ENCODE measurements at places on chromosomes 6 and 20. TPM values are rescaled to one million over a fixed set of nuclear protein-coding genes. Genes with fewer than 3 reads are reported as not detected.

The TMEM170B gene
- 2.4 TPM for total RNA-seq

The SMLR1 gene
- not detected for total RNA-seq

The HM13 gene
- total RNA-seq = 44.9 TPM

The TGIF2 gene
- total RNA-seq = 23.1 TPM

The BPIFB1 gene
- not detected for total RNA-seq

The MCCD1 gene
- not detected for total RNA-seq

GRCh38 chr6:90062667-90063066 is 168.4 kb downstream of the GJA10 start:
- no peak for DNase-seq

DNA sequence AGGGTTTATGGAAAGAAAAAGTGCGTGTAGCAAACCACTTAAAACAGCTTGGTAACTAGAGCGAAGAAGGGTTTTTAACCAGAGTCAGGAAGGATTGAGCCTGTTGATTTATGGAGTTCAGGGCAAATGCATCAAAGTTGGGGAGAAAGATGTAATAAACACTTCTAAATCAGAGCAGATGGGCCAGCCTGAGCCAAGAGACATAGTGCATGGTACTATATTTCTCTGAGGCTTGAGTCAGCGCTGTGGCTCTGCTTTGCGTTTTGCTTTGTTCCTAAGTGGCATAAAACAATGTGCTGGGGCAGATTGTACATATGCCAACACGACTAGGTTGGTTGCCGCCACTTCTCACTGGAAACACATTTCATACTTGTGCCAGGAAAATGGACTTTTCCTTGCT is 111.3 kb downstream of the BCKDHB start:
- no peak for DNase-seq

GRCh38 chr6:69913361-69913760 is 47.0 kb downstream of the COL19A1 start:
- no peak for DNase-seq

DNA sequence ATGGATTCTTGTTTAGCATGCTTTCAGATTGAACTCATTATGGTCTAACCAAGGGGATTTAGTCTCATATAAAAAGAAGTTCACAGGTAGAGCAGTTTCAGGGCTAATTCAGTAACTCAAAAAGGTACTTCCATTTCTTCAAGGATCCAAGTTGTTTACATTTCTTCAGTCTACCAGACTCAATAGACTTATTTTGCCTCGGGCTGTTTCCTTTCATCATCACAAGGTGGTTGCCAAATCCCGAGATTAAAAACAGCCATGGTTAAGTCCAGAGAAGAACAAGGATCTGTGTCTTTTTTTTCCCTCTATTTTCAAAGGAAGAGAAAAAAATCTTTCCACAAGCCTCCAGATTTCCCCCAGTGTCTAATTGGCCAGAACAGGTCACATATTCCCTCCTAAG is 69.8 kb upstream of the SNX9 start:
- no peak for DNase-seq

- DNase-seq = peak; percentile 94
These were observed 48.9 kb downstream of the CNBD2 start for GRCh38 chr20:36017048-36017951.

GRCh38 chr6:139448051-139448649 is 73.7 kb upstream of the CITED2 start:
- peak; percentile 12 for DNase-seq

DNA sequence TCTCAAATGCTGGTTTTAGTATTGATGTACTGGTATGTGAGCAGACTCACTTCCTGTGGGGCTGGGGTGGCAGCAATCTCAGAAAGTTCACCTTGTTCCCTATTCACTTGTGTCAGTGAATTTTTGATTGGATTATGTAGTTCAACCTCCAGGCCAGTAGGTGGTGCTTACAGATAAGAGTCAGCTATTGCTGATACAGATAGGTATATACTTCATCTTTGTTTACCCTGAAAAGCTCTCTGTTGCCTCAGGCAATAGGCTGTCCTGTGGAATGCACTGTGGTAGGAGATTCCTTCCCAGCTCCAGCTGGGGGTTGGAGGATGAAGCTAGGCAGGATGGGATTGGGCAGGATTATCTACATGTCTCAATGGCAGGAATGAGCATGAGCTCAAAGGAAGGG is 851.2 kb upstream of the EYS start:
- DNase-seq = no peak

DNA sequence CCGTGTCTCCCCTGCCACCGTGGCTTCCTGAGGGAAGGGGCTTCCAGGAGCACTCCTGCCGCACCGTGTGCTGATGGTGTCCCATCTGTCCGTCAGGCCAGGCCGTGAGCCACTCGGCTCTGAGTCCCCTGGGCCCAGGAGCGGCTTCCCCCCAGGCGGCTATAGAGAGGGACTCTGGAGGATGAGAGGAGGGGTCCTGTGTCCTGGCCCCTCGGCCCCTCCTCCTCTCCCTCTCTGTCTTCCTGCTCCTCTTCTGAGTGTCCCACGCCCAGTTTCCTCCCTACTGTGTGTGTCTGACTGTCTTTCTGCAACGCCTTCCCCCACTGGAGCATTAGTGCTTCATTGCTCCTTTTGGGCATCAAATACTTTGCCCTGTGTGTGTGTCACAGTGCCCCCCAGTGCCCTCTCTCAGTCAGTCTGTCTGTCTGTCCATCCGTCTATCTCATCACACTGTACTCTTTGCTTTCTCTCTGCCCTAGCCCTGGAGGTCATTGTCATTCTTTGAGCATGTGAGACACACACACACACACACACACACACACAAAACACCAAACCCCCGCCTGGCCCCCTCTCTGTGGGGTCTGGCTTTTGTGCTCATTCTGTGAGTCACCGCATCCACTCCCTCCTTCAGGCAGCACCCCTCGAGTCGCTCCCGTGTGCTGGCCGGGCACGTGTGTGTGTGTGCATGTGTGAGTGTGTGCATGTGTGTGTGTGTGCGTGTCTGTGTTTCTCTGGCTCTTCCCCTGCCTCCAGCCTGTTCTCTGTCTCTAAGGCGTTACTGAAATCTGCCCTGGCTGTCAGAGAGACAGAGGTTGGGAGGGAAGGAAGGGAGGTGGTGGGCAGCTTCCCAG is 71.9 kb downstream of the SRC start:
- DNase-seq = no peak

DNA sequence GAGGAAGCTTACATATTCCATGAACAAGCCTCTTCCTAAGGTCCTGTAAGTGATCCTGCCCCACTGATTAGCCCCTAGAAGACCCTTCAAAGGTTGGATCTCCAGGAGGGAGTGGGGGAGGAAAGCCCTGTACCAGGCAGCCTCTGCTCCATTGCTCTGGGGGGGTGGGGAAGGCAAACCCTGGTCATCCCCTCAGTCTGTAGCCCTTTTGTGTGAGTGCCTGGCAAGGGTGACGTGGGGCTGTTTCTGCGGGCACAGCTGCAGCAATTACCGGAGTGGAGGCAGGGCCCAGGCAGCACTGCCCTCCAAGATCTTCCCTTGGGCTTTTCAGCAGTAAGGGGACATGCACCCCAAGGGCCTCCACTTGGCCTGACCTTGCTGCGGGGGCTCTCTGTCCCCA is at the start of gene MOG:
MOG (plus strand) TSS at position 295 of the 400 bp plus-strand sequence. CDS start 118 bp downstream, outside the sequence.
- no peak for DNase-seq

GRCh38 chr6:47335466-47335865 is 25.8 kb upstream of the TNFRSF21 start:
- peak; percentile 23 for DNase-seq

DNA sequence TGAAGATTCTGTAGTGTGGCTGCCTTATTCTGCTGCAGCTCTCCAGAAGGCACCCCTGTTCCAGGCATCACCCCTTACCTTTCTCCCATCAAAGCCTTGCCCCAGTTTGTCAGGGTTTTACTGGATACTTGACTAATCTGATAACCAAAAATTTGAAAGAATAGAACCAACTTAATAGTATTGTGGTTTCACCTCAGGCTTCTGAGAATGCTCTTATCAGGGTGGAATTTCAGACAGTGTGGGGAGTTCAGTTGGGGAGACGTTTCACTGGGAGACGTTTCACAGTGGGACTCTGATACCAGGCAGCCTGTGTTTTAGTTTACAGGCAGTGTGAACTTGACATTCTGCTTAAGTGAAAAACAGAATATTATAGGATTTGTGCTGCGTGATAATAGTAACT is 50.5 kb downstream of the SCAND1 start:
- no peak for DNase-seq

GRCh38 chr6:23841116-23841515 is 284.9 kb upstream of the NRSN1 start:
- DNase-seq = no peak

- DNase-seq = peak; percentile 10
These were observed 763 bp downstream of the ZKSCAN8 start for GRCh38 chr6:28142446-28142845.

GRCh38 chr6:127481628-127482027 is 22.4 kb upstream of the KIAA0408 start:
- DNase-seq = peak; percentile 66

DNA sequence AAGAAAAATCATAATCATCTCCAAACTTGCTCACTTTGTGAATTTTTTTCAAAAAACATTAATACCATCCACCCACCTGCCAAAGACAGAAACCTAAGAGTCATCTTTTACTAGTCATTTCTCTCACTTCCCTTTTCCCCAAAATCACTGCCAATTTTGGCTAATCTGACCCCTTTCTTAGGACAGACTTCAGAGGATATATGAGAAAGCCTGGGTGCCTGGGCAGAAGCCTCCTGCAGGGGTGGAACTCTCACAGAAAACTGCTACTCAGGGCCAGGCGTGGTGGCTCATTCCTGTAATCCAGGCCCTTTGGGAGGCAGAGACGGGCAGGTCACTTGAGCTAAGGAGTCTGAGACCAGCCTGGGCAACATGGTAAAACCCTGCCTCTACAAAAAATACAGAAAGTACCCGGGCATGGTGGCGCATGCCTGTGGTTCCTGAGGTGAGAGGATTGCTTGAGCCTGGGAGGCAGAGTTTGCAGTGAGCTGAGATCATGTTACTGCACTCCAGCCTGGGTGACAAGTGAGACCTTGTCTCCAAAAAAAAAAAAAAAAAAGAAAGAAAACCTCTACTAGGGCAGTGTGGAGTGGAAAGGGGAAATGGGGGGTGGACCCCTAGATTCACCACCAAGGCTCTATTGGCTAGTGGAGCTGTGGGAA is 3.8 kb downstream of the DEK start:
- no peak for DNase-seq

DNA sequence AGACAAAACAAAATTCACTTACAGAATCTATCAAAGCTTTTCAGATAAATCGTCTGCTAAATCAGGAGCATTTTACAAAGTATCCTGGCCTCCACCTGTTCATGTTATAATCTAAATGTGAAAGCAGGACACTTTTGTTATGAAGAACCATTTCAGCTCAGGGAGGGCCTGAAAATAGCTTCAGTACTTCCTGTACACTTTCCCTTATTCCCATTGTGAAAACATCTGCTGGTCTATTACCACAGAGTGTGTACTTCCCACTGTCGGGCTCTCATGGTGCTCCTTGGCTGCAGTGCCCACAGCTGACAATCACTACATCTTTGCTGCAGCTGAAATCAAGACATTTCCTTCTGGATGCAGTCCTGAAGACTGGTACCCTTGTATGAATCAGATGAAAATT is 128.1 kb downstream of the OPRM1 start:
- DNase-seq = no peak

- peak; percentile 80 for DNase-seq
These were observed 148.3 kb downstream of the HACE1 start for GRCh38 chr6:104711371-104711770.

- no peak for DNase-seq
These were observed 51.3 kb downstream of the GRM4 start for GRCh38 chr6:34094474-34095135.
